Vagina (tissue), 2 donors: ENCODE measurements at places on chromosomes 5 and 9. TPM values are rescaled to one million over a fixed set of nuclear protein-coding genes. Genes with fewer than 3 reads are reported as not detected.

GRCh38 chr5:14503017-14503680 is 78.4 kb upstream of the OTULINL start:
- no peaks in the 10 kb centered on the region for H3K27me3 ChIP-seq
- DNase-seq, result no peak
- no peaks in the 10 kb centered on the region for H3K4me1 ChIP-seq
- no peak overlapping the region for H3K27ac ChIP-seq
- H3K4me3 ChIP-seq, result no peak overlapping the region

GRCh38 chr5:67287510-67288268 is 91.1 kb upstream of the CD180 start:
- no peak for DNase-seq
- H3K4me1 ChIP-seq, result peaks cover 6% of the 10 kb centered on the region
- no peak overlapping the region for H3K27ac ChIP-seq
- no peak overlapping the region for H3K4me3 ChIP-seq

DPYSL3 gene
- total RNA-seq, result 68.5 TPM

CD14 gene
- total RNA-seq, result 48.4 TPM

ARSI gene
- total RNA-seq, result 4.7 TPM

PCDH1 gene
- 38.8 TPM for total RNA-seq

DNA sequence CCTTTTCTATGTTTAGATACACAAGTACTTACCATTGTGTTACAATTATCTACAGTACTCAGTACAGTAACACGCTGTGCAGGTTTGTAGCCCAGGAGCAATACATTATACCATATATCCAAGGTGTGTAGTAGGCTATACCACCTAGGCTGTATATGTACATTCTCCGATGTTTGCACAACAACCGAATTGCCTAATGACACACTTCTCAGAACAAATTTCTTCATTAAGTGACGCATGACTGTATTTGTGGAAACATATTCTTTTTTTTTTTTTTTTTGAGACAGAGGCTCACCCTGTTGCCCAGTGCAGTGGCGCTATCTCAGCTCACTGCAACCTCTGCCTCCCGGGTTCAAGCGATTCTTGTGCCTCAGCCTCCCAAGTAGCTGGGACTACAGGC is 4.0 kb upstream of the RAD23B start:
- DNase-seq, result no peak
- peaks cover 22% of the 10 kb centered on the region for H3K4me1 ChIP-seq
- H3K27me3 ChIP-seq, result no peaks in the 10 kb centered on the region
- H3K36me3 ChIP-seq, result no peaks in the 10 kb centered on the region
- no peak overlapping the region for H3K4me3 ChIP-seq
- no peak overlapping the region for H3K27ac ChIP-seq
